ENCODE measurements at places on chromosomes 12 and 14.

DNA sequence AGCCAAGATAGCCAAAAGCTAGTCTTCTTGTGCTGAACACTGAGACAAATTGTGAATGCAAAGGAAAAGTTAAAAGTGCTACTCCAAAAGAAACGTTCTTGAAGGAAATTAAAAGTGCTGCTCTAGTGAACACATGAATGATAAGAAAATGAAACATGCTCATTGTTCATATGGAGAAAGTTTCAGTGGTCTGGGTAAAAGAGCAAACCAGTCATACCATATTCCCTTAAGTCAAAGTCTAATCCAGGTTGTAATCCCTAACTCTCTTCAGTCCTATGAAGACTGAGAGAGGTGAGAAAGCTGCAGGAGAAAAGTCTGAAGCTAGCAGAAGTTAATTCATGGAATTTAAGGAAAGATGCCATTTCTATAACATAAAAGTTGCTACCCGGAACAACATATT, 121.5 kb downstream of the MNAT1 start:
- no peak for DNase-seq

DNA sequence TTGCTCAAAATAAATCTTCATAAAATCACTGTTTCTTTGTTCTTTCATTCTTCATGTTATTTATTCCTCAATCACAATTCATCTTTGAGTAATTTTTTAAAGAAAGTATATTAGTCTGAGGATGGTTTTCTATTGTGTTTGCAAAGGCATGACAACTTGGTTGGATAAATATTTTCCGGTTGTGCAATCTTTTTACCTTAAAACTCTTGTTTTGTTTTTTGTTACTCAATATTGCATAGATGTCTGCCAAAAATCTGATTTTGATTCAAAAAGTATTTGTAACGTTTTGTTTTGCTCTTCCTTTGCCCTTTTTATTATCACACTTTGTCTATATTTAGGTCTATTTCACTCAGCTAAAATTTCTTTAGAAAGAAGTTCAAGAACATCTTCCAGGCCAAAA, 86.2 kb upstream of the SYT1 start:
- no peak for DNase-seq

GRCh38 chr14:98056946-98057345, 1215.1 kb downstream of the BCL11B start:
- DNase-seq: no peak

- no peak for DNase-seq
Measured at GRCh38 chr14:85187521-85187920, 342.4 kb upstream of the FLRT2 start.

GRCh38 chr12:124621296-124621660, 53.9 kb upstream of the NCOR2 start:
- no peak for DNase-seq

Measured in hematopoietic multipotent progenitor cell treated with erythropoietin and hydrocortisone succinate and interleukin-3 and kit ligand, for 8 days (in vitro differentiated cells).